Cerebellum (tissue), 4 donors: ENCODE measurements at places on chromosomes 16 and 17.

DNA sequence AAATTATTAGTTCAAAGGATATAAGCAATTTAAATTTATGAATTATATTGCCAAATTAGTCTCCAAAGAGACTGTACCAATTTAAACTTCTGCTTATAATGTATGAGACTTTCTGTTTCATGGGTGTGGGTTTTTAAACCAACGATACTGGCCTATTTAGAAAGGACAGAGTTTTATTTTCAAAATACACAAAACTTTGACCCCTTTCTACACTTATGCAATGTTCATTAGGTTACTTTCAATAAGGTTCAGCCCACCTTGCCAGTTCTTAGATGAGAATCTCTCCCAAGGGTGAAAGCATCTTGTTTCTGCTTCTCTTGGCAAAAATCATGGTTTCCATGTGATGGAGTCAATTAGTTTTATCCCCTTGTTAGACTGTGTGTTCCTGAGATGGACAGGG is 84.7 kb downstream of the MYO1D start:
- DNase-seq = no peak

- DNase-seq = no peak
Measured at GRCh38 chr17:68428498-68429172, 28.7 kb downstream of the WIPI1 start.

DNA sequence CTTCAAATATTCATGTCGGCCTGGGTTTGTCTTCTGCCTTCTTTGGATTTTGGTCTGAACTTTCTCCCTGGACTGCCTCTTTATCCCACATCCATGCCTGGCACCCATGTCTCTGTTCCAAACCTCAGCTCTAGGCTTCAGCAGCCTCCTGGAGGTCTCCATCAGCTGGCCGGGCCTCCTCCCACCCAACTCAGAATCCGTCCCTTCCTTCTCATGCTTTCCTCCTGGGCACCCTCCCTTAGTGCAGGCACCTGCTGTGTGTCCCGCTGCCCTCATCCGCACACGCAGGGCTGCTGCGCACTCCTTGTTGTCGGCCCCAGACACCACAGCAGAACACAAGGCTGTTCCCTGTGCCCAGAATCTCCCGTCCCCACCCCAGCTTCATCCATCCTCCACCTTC is 14.0 kb downstream of the LDHD start:
- no peak for DNase-seq

- DNase-seq = no peak
Measured at GRCh38 chr16:86509759-86510464, 415 bp upstream of the FOXF1 start.

GRCh38 chr16:57600048-57600835 is 28.2 kb upstream of the ADGRG1 start:
- DNase-seq = peak; percentile 49

GRCh38 chr17:6868582-6868981 is 37.1 kb upstream of the TEKT1 start:
- DNase-seq = no peak

DNA sequence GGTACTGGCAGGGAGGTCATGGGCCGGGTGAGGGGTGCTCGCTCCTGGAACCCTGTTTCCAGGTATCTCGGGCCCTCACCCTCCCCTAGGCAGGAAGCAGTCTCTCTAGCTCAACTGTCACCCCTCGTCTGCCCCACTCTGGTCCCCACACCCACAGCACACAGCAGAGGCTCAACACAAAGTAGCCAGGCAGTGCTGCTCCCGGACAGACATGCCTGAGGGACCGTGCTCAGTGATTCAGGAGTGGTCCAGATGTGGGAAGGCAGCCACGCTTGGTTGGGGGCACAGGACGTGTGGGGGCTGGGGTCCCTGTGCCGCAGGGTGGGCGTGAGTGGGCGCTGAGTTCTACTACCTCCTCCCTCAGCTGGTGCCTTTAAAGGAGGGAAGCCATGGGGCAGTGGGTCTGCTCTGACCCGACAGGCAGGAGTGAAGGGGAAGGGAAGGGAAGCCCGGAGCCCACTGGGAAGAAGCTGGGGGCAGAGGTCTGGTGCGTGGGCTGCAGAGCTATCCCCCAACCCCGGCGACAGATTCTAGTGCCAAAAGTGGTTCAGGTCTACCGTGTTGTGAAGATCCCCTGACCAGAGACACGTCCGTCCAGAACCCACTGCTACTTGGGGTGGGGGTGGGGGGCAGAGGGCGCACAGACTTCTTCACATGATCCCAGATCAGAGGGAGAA is 11.8 kb downstream of the SLC16A3 start:
- no peak for DNase-seq

DNA sequence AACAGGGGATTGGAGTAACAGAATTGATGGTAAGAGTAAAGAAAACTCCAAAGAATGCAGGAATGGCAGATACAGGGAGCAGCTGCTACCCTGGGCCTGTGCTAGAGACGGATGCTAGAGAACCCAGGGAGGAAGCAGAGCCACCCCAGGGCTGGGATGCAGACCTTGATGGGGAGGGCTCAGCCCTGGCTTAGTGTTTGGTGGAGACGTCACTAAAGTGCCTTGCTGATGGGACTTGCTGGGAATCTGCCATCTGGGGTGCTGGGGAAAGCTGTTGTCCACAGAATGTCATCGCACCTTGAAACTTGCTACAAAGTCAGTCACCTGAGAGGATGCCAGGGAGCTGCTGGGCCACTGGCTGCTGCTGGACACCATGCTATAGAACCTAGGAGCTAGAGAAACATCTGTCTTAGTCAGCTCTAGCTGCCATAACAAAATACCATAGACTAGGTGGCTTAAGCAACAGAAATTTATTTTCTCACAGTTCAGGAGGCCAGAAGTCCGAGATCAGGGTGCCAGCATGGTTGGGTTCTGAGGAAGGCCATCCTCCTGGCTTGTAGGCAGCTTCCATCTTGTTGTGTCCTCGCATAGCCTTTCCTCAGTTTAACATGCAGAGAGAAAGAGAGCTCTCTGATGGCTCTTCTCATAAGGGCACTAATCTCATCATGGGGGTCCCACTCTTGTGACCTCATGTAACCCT is 15.3 kb downstream of the MT1X start:
- no peak for DNase-seq

GRCh38 chr17:68302066-68302564 is 10.8 kb downstream of the ARSG start:
- DNase-seq = peak; percentile 30

GRCh38 chr16:67993207-67994039 is 5.9 kb downstream of the DPEP2 start:
- peak; percentile 74 for DNase-seq

DNA sequence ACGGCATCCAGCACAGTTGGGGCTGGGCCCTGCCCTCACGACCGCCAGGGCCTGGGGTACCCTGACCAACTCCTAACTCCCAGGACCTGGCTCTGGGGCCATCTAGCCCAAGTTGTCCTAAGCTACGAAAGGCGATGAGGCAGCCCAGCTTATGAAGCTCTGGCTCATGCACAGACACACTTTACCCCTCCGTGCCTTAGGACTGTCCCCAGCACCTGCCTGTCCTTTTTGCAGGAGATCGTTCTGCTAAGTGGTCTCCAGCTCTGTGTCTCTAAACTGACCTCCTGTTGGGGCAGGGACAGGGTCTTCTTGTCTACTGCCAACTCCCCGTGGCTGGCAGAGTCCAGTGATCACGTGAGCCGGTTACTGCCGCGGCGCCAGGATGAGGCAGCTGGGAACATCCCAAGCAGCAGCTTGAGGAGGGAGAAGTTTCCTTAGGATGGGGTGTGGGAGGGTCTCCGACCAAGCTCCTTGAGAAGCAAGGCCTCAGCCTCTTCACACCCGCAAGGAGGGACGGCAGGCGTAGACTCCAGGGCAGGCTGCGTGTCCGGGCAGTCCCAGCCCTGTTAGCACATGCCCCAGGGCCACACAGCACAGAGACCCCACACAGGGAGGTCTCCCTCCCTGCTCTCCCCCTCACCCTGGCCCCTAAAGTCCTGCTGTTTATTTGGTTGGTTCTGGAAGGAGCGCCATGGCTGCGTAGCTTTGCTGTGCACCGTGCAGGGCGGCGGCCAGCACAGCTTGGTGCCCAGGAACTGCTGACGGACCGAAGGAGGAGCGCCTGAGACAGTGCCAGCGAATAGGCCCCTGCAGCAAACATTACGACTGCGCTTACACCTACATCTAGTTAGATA is 16.4 kb upstream of the METRNL start:
- DNase-seq = no peak

- DNase-seq = no peak
Measured at GRCh38 chr16:51392521-51393187, 241.6 kb upstream of the SALL1 start.

- DNase-seq = no peak
Measured at GRCh38 chr16:80283466-80284392, 257.1 kb upstream of the DYNLRB2 start.

DNA sequence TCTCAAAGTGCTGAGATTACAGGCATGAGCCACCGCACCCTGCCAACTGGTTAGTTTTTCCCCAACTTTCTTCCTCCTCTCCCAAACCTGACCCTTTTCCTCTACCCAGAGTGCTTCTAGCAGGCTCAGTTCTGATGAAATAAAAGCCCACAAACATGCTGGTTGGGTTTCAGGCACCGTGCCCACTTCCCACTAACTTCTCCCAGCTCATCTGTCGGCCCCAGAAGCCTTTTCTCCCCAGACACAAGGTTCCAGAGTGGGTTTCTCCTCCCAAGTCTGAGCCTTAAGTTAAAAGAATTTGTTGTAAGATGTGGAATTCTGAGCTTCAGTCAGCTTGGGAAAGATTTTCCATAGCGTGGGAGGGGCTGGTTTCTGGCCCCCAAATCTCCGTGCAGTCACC is 11.5 kb upstream of the SCN4A start:
- no peak for DNase-seq

- DNase-seq = no peak
Measured at GRCh38 chr16:19379838-19380237, 37.8 kb upstream of the TMC5 start.

DNA sequence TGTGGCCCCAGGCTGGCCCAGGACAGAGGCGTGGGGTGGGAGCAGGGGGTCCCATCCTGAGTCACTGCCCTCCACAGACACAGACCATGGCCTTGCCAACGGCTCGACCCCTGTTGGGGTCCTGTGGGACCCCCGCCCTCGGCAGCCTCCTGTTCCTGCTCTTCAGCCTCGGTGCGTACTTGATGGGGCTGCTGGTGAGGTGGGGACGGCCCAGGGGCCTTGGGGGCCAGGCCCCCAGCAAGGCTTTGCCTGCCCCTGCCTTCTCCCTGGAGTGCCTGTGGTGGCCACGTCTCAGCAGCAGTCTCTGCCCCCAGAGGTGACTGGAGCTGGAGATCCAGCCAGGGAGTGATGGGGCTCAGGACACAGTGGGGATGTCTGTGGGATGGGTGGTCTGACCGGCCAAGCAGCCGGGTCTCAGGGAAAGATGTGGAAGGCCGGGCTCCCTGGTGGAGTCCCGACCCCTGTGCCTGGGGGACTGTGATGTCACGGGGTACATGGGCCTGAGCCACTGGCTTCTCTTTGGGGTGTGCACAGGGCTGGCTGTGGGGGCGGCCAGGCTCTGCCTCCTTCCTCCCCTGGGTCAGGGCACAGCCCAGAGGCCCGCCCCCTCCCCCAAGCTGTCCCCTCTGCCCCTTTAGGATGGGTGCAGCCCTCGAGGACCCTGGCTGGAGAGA is 2.2 kb downstream of the MSLN start:
- DNase-seq = no peak

GRCh38 chr16:7381671-7382070 is 49.0 kb downstream of the RBFOX1 start:
- peak; percentile 40 for DNase-seq

DNA sequence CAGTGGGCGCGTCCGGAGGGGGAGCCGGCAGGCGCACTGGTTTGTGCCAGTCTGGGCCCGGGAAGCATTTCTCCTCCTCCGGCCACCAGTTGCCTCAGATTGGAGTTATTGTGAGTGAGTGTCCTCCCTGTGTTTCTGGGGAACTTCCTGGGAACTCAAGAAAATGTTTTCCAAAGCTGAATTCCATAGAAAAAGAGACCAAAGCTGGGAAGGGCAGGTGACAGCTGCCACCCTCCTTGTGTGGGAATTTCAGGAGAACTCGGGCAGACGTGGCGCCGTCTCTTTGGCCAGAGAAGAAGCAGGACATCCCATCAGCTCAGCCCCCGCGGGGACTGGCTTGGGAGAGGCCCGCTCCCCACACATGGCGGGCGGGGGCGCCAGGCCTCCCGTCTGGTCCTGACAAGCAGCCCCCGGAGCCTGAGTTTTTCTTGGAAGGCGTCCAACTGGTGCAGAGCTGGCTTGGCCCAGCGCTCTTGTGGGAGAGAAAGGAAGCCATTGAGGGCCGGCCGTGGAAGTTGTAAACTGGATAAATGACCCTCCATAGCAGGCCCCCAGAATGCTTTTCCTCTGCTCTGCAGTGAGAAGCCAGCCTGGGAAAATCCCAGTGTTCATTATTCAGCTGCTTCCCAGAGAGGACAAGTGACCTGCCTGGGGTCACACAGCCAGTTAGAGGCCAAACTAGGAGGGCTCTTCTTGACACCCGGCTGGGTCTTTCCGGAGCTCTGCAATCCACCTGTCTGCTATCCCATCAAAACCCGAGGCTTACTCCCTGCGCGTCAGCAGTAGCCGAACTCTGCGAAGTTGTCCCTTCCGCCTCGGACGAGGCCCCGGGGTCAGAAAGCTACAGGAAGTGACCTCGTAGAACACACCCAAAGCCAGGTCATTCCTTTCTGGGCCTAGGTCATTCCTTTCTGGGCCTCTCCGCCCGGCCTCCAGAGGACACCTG is 39.2 kb upstream of the GSE1 start:
- peak; percentile 59 for DNase-seq

DNA sequence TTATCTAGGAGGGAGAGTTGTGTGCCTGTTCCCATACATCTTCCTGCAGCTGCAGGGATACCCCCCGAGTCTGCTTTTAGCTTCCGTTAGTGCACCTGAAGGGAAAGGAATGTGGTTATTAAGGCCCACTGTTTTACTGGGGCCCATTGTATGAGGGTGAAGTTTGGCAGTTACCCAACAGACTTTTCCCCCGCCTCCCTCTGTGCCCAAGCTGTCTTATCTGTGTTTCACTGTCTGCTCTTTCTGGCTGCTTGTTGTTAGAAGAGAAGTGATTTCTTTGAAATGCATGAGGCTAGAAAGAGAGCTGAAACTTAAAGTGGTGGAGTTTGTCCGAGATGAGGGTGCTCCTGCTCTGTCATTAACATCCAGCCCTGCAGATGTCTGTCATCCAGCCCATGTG is 7.4 kb upstream of the OR1A2 start:
- no peak for DNase-seq

- DNase-seq = no peak
Measured at GRCh38 chr17:45096141-45096540, 35.0 kb downstream of the NMT1 start.

DNA sequence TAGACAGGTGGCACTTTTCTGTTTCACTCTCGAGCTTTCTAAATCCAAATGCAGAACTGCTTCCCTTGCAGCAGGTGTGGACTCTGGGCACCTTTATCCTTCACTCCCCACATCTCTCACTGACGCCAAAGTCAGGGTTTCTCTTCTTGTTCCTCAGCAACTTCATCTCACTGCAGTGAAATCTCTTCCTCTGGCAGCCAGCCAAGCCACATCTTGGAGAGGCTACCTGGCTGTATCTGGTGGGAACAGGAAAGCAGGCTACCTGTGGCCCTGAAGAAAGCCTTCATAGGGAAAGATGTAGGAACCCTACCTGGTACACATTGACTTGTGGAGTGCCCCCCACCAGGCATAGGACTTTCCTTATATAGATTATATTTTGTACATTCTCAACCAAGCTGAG is 159.1 kb downstream of the UTP18 start:
- no peak for DNase-seq
